ENCODE measurements at places on chromosomes 3 and 15.
A peak's percentile ranks its signal among the peaks of the same experiment; 100 is the strongest.

DNA sequence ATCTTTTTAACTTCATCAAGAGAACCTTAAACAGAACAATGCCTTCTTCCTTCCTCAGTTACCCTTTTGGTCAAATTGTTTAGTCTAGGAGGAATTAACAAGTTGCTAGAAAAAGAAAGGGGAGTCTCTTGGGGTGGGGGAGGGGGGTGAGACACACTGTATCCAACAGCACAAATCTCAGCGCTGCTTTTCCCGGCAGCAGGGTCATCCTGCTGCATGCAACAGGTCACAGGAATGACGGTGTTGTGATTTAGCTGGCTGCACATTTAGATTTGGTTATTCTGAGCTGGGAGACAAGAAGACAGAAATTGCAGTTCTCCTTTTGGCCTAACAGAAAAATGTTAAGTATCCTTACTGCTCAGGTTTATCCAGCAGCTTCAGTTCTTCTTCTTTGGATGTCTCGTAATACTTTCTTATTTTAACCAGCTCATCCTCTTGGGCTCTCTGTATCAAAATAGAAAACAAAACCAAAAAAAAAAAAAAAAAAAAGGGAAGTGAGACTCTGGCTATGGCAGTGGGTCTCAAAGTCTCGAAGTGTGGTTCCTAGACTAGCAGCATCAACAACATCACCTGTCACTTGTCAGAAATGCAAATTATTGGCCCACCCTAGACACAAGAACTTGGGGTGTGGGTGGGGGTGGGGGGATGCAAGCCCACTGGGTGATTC is 190.5 kb downstream of the GREM1 start:
- no peak for DNase-seq

GRCh38 chr3:131925571-131925970 is 109.2 kb downstream of the CPNE4 start:
- no peak for DNase-seq

GRCh38 chr3:136858381-136858780 is 3.6 kb upstream of the NCK1 start:
- DNase-seq = no peak

- DNase-seq = peak; percentile 82
These were observed at the start of gene MYO1E for GRCh38 chr15:59372352-59373211. Gene MYO1E, minus strand, starts transcription at chr15:59372871. Its CDS starts 371 bp downstream, at chr15:59372500.

- DNase-seq = no peak
These were observed 641 bp downstream of the OPA1 start for GRCh38 chr3:193593668-193594030.

- no peak for DNase-seq
These were observed 78.9 kb upstream of the ANKRD28 start for GRCh38 chr3:15876669-15877068.
